ENCODE measurements at places on chromosomes 16 and 17.
A peak's percentile ranks its signal among the peaks of the same experiment; 100 is the strongest.

- DNase-seq, result no peak
These were observed 80.2 kb downstream of the CACNG1 start for GRCh38 chr17:67124450-67125148.

- DNase-seq, result no peak
These were observed 1735.9 kb downstream of the TP53TG3F start for GRCh38 chr16:35195173-35195863.

DNA sequence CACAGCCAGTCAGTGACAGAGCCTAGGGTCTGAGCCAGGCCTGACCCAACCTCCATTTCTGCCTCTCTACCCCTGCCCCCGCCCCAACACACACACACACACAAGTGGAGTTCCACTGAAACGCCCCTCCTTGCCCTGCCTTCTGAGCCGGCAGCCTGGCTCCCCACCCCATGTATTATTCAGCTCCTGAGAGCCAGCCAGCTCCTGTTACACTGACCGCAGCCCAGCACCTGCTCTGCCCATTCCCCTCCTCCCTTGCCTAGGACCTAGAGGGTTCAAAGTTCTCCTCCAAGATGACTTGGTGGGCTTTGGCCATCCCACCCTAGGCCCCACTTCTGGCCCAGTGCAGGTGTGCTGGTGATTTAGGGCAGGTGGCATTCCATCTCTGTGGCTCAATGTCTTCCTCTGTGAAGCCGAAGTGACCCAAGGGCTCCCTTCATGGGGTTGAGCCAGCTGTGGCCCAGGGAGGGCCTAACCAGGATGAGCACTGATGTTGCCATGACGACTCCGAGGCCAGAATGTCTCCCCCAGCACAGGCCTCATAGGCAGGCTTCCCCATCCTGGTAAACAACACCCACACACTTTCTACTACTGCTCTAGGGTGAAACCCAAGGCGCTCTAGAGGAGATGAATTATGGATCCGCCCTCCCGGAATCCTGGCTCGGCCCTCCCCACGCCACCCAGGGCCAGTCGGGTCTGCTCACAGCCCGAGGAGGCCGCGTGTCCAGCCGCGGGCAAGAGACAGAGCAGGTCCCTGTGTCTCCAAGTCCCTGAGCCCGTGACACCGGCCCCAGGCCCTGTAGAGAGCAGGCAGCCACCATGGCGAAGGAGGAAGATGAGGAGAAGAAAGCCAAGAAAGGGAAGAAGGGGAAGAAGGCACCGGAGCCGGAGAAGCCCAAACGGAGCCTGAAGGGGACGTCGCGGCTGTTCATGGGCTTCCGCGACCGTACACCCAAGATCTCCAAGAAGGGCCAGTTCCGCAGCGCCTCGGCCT, 9.7 kb downstream of the MYO15A start:
- peak; percentile 16 for DNase-seq

GRCh38 chr17:50188531-50188920, 12.9 kb downstream of the COL1A1 start:
- no peak for DNase-seq

DNA sequence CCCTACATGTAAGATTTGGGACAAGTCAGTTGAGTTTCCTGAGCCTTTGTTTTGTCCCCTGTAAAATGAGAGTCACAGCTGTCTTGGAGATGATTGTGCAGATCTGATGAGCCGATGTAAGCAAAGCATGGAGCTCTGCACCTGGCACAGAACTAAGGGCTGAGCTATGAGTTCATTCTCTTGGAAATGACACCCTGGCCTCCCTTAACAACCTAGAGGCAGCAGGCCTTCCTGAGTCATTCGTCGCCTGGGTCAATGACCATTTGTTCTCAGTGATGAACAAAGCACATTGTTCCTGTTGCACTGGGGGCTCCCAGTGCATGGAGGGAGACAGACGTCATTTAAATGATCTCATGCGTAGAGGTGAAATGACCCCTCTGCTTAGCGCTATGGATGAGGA, 62.8 kb upstream of the GCSH start:
- no peak for DNase-seq

GRCh38 chr16:23876256-23876896, 40.6 kb downstream of the PRKCB start:
- no peak for DNase-seq

DNA sequence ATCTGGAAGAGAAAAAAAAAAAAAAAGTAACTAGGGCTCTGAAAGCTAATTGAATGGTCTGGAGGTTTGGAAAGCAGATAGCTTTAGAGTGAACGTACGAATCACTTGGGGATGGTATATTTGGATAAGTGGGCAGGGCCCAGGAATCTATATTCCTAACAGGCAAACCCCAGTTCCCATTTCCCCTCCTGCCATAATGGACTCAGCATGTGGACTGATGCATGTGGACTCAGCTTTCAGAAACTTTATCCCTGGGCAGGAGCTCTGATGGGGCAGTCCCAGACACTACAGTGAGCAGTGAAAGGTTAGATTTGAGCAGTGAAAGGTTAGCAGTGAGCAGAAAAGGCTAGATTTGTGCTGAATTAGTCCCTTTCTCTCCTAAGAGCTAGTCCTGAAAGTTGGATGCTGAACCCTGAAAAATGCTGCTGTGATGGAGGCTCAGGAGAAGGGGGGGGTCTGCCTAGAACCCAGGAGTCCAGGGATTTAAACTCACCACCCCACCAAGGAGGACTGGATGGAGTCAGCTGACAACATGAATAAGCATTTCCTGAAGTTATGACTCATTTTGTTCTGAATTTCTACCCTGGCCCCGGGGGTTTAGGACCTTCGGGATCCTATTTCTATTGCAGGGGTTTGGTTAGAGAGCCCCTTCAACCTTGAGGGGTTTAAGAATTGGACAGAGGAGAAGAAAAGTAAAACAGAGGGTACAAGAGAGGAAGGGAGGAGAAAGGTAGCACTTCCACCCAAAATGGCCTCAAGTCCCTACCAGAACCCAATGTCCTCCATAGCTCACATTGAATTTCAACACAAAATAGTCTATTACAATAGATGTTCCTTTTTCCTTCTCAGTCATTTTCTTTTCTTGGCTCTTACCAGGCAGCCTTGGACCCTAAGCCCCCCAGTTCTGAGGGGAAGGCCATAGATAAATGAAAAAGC, 10.3 kb upstream of the FZD2 start:
- peak; percentile 74 for DNase-seq

DNA sequence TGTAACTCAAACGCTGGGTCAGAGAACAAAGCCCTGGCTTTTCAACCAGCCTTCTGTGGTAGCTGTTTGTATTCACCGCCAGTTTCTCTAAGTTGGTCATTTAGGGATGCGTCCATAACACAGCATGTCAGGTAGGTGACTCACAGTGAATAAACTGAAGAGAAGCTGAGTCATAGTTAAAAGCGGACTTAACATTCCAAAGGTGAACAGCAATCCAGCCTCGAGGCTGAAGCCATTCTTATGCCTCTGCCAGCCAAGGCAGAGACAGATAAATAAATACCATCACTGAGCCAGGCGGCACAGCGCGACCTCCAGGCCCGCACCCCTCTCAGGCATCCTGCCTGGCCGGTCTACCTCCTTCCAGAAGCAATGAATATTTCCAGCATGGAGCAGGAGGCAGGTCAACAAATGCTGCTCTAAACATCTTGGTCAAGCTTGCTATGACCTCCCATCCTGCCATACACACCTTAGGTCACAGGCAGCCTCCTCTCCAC, 12.4 kb upstream of the CACNG4 start:
- DNase-seq, result peak; percentile 96

DNA sequence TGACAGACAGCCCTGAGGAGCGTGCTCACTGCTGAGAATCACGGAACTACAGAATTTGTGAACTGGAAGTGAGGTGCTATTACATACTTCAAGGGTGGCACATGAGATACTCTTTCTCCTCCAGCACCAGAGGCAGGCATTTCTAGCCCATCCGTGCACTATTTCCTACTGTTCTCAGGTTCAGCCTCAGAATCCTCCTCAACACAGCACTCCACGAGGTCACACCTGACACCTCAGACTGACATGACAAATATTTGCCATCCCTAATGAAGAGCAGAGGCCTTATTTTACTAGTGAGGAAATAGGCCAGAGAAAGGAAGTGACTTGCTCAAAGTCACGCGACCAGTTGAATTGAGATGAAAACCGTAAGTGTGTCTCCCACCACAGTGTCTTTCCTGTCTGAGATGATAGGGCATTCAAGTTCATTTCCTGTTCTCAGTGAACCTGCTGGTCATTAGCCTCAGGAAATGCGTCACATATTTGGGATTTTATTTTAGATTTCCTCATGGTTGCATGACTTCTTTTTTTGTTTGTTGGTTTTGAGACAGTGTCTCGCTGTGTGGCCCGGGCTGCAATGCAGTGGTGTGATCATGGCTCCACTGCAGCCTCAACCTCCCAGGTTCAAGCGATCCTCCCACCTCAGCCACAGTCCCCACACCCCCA, 23.6 kb downstream of the SEZ6 start:
- peak; percentile 75 for DNase-seq

- peak; percentile 77 for DNase-seq
These were observed 2.8 kb upstream of the NAT9 start for GRCh38 chr17:74778960-74779359.

DNA sequence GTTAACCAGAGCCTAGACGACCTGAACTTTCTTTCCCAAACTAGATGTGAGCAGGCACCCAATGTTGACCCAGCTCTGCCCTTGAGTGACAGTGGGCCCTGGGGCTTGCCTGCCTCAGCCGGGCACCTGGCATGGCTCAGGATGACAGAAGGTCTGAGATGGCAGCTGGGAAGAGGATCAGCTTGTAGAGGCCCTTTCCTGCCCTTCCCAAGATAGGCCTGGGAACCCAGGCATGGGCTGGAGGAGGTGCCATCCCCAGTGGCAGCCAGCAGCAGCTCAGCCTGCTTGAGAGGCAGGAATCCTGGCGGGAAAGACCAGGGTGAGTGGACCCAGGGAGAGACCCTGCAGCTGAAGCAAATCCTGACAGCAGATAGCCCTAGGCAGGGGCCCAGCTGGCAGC, 59.1 kb downstream of the PIPOX start:
- no peak for DNase-seq

DNA sequence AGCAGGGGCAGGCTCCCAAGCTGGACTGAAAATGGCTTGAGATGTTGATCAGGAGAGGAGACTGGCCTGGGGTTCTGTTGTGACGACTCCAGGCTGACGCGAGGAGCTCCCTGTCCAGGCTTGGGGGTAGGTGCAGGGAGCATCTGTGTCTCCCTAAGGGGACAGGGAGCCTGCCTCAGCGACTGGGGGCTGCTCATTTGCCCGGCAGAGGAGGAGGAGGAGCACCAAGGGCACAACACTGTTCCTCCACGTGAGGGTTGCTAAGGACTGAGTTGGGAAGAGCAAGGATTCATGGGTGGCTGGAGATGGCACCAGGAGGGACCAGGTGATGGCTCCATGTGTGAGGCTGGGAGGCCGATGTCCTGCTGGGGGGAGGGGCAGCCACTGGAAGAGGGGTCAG, 53.3 kb downstream of the USP22 start:
- DNase-seq, result no peak

GRCh38 chr17:6666077-6666521, 14.5 kb downstream of the C17orf100 start:
- peak; percentile 76 for DNase-seq

- DNase-seq, result peak; percentile 55
These were observed 6.7 kb downstream of the RUNDC3A start for GRCh38 chr17:44314869-44315661.

DNA sequence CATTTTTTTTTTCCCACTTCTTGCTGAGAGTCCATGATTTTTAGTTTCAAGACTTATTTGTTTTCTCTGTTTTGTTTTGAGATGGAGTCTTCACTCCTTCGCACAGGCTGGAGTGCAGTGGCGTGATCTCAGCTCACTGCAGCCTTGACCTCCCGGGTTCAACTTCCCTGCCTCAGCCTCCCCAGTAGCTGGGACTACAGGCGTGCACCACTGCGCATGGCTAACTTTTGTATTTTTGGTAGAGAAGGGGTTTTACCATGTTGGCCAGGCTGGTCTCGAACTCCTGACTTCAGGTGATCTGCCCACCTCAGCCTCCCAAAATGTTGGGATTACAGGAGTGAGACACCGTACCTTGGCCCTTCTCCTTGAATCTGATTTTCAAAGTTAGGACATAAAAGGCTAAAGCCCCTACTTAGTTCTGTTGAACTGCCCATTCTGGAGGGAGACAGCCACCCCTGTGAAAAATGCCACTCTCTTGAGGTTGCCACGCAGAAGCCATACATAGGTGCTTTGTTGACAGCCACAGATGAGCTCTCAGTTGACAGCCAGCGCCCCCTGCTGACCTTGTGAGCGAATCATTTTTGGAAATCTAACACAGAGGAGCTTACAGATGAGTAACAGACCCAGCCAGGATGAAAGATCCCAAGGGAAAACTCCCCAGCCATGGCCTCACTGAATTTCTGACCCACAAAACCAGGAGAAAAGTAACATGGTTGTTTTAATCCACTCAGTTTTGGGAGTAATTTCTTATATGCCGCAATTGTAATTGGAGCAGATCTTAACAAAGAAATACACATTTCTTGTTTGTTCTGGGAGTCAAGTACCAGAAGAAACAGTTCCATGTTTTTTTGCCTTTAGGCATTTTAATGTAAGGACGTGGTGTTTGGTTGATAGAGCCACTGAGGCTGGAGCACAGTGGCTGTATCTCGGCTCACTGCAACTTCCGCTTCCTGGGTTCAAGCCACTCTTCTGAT, 38.8 kb downstream of the PKD1L3 start:
- peak; percentile 78 for DNase-seq

DNA sequence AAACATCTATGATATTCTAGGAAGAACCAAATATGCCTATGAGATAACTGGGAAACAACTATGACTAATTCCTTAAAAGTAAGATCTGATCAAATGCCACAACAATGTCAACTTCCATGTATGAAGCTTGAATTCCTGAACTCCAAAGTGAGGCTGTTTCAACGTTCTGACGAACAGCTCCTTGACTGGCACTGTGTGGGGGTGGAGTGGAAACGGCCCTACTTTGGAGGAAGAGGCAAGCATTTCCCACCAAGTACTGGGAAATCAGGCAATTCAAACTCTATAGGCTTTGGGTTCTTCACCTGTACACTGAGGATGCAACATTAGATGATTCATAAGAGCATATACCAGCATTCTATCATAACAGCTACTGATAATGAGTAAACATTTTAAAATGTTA, 187.2 kb downstream of the CDK5R1 start:
- peak; percentile 3 for DNase-seq

DNA sequence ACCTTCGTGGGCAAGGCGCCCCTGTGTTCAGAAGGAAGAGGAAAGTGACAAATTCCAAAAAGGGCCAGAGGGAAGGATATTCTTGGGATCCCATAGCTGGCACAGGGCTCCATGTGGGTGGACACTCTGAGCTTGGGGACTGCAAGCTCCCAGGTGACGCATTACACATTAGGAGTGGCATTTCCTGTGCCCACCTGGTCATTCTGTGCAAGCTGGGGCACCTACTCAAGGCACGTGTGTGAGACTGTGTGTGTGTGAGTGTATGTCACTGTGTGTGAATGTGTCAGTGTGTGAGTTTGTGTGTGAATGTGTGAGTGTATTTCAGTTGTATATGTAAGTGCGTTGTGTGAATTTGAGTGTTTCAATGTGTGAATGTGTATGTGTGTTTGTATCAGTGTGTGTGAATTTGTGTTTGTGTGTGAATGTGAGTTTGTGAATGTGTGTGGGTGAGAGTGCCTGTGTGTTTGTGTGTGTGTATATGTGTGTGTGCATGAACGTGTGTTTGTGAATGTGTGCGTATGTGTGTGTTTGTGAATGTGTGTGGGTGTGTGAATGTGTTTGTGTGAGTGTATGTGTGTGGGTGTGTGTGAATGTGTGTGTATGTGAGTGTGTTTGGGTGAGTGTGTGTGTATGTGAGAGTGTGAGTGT, 1.6 kb upstream of the CD300A start:
- no peak for DNase-seq

Data from iris pigment epithelial cell (primary cell).